ENCODE measurements at places on chromosomes 1 and 21.

GRCh38 chr1:240031009-240031408 is 60.7 kb upstream of the FMN2 start:
- no peak for DNase-seq

DNA sequence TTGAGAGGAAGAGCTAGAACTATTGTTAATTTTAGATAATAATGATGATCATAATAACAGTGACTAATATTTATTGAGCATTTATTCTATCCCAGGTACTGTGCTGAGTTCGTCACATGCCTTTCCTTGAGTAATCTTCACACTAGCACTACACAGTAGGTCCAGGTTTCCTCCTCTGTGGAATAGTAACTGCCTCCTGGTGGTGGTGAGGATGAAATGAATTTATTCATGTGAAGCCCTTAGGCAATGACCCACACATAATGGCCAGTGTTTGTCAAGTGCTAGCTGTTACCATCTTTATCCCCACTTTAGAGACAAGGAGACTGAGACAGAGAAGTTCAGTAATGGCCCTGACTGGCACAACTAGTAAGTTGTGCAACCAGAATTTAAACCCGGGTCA is 5.9 kb downstream of the NIPAL3 start:
- no peak for DNase-seq

DNA sequence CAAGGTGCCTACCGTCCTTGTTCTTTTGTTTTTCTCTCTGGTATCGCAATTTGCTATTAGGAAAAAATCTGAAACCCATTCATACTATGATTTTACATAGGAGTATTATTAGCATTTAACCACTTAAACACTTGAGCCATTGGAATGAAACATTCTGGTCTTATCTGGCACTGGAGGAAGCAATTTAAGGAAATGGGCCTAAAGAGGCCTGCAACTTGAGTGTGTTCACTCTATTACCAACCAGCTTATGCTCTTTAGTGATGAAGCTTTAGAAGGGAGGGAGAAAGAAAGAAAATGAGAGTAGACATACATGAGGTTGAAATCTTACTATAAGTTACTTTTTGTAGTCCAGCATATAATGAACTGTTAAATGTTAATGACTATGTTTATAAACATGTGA is 5.7 kb downstream of the GJA5 start:
- no peak for DNase-seq

DNA sequence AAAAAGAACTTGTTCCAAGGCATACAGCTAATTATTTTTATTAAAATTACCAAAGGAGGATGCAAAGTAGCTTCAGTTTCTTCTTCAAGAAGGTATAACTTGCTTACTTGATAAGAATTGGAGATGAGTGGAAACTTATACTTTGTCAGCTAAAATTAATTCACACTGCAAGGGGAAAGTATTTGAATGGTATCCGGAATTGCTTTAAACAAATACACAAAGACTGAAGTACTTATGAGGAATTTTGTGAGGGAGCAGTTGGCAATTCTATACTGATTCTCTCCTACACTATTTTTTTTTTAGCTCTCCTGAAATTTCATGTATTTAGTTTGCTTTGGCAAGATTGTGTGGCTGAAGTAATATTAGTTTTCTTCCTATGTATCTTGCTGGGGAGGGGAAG is 39.2 kb upstream of the GRIK1 start:
- no peak for DNase-seq

DNA sequence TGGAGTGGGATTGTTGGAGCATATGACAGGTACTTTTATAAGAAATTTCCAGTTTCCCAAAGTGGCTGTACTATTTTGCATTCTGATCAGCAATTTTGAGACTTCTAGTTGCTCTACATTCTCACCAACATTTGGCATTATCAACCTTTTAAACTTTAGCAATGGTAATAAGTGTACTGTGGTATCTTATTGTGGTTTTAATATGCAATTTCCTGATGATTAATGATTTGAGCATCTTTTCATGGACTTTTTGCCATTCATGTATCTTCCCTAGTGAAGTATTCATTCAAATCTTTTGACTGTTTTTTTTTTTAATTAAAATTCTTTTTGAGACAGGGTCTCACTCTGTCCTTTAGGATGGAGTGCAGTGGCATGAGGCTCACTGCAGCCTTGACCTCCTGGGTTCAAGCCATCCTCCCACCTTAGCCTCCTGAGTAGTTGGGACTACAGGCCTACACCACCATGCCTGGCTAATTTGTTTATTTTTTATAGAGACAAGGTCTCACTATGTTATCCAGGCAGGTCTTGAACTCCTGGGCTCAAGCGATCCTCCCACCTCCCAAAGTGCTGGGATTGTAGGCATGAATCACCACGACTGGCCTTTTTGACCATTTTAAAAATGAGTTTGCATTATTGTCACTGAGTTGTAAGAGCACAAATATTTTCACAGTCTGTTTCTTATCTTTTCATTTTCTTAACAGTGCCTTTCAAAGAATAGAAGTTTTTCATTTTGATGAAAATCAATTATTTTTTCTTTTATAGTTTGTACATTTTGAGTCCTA is 7.8 kb upstream of the SLC6A9 start:
- no peak for DNase-seq

- no peak for DNase-seq
Observed at GRCh38 chr1:157829711-157830110, 9.8 kb upstream of the FCRL1 start.

DNA sequence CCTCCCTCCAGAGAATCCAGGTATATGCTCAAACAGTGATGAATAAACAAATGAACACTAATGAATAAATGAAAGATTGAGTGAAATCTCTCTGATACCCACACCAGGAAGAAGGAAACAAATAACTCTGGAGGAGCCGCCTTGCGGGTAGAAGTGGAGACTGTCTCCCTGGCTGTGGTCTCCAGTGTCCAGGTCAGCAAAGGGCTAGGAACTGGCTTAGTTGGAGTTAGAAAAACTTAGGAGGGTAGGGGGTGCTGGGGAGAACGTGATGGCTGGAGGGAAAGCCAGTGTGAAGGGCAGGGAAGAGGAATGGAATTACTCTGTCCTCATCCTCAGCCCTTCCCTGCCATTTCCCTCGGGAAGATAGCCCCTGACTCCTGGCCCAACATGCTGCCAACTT is 537 bp downstream of the RHBDL2 start:
- DNase-seq: no peak

DNA sequence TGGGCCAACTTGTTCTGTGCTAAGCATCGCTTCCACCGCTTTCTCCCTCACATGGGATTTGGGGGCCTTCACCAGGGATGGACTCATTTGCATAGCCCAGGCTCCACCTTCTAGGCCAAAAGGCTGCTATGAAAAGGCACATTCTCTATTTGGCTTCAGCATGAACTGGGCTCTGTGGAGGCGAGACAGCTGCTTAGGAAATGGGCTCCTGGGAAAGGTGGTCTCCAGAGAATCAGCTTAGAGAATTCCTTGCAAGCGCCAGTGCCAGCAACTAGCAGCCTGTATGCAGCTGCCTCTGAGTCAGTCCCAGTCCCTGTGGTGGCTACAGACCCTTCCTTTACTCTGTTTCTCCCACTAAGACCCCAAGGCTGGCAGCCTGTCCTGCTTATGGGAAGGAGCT is 214.5 kb downstream of the HIVEP3 start:
- no peak for DNase-seq

- DNase-seq: no peak
Observed at GRCh38 chr1:154999571-155000410, 2.8 kb upstream of the ZBTB7B start.

- no peak for DNase-seq
Observed at GRCh38 chr1:17586172-17586964, 46.9 kb downstream of the ARHGEF10L start.
